Activated T-helper 17 cell treated with anti-CD3 and anti-CD28 coated beads, Interleukin-2, amount 50 U/mL, for 72 hours (primary cell): ENCODE measurements at places on chromosomes 11 and 22.
A peak's percentile ranks its signal among the peaks of the same experiment; 100 is the strongest.

GRCh38 chr11:88384669-88385005 is 47.1 kb upstream of the CTSC start:
- ATAC-seq, result no peak

GRCh38 chr11:76206327-76207081 is at the start of gene WNT11:
WNT11 (minus strand) TSS chr11:76206502; CDS start chr11:76206407, 95 bp downstream.
- ATAC-seq, result no peak

- ATAC-seq, result no peak
Observed at GRCh38 chr11:117690484-117691217, 106.4 kb downstream of the DSCAML1 start.

DNA sequence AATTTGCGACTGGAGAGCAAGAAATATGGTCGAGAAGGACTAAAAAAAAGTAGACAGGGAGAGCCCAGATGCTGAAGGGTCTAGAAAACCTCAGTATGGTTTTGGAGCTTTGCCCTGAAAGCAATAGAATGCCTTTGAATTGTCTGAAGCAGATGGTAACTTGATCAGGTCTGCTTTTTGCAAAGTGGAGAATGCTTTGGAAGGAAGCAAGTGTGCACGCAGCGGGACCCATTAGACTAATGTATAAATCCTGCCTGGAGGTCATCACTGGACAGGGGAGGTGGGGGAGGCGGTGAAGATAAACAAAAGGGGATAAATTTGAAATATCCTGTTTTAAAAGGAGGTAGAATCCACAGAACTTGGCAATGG is 757 bp upstream of the HINFP start:
- ATAC-seq, result no peak

GRCh38 chr11:32830413-32830738 is 649 bp downstream of the PRRG4 start:
- no peak for ATAC-seq

DNA sequence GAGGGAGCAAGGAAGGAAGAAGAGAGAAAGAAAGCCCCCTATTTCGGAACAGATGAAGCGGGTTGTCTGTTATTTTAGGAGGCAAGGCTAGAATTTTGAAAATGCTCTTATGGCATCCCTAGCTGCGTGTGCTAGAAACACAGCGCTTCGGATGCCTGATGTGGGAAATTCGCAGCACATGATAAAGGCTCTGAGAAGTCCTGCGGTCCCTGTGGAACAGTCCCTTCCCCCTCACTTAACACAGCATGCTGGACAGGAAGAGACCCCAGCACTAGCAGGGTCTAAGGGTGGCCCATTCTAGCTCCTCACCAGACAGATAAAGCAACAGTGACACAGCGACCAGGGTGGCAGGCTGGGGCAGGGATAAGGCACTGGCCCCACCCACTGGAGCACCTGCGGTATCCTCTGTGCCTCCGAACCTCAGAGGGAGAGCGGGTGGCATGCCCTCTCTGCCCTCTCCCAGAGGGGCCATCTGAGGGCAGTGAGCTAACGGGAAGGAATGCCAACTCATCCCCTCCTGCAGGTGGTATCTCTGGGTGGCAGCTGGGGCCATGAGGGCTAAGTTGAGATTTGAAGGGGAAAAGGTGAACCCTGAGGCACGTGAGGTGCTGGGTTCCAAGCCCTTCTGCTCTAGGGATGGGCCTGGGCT is 75.7 kb downstream of the SCUBE1 start:
- ATAC-seq, result no peak

GRCh38 chr11:103633819-103634590 is 402.4 kb upstream of the DDI1 start:
- no peak for ATAC-seq

GRCh38 chr11:70537576-70538571 is 139.5 kb downstream of the CTTN start:
- no peak for ATAC-seq

GRCh38 chr11:65900125-65900898 is at the start of gene FOSL1:
FOSL1 (minus strand) TSS chr11:65900388; CDS start chr11:65900339, 49 bp downstream.
- peak; percentile 85 for ATAC-seq

- ATAC-seq, result no peak
Observed at GRCh38 chr11:128573638-128574037, 13.7 kb downstream of the ETS1 start.

DNA sequence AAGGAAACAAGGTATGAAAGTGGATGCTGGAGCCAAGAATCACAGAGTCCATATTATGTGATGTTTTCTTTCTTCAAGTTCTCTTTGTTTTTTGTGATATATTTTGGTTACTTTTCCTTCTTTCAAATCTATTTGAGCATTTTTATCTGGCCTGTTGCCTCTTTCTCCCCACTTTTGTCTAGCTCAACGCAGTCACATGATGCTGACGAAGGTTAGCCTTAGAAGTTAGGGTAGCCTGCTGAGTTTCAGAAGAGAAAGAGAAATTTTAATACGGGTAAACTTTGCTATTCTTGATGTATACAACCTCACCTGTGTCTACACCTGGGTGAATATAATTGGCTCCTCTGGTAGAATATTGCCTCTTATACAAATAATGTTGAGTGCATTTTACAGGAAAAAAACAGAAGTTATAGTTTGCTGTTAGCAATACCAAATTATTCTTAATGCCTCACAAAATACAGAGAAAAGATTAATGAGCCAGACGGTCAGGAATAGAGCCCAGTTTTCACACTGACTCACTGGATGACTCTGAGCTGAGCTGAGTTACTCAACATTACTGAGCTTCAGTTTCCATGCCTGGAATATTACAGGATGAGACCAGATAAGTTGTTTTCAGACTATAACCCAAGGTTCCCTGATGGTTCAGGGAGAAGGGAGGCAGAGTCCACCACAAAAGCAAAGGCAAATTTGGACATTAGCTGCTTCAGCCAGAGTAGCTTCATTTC is 161.6 kb upstream of the BDNF start:
- no peak for ATAC-seq

GRCh38 chr11:5380740-5381342 is 2.8 kb upstream of the OR51M1 start:
- ATAC-seq, result peak; percentile 39
